ENCODE measurements at places on chromosomes 4 and X.

GRCh38 chrX:134624046-134624430 is 34.2 kb downstream of the PLAC1 start:
- no peak for DNase-seq

DNA sequence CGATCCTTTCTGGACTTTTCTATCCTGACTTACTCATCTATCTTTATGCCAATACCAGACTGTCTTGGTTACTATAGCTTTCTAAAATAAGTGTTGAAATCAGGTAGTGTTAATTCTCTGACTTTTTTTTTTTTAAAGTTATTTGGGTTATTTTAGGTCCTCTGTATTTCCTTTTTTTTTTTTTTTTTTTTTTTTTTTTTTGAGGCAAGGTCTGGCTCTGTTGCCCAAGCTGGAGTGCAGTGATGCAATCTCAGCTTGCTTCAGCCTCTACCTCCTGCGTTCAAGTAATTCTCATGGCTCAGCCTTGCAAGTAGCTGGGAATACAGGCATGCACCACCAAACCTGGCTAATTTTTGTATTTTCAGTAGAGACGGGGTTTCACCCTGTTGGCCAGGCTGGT is 2.8 kb upstream of the NELFA start:
- DNase-seq, result no peak

GRCh38 chr4:20284990-20285389 is 33.3 kb downstream of the SLIT2 start:
- DNase-seq, result no peak

DNA sequence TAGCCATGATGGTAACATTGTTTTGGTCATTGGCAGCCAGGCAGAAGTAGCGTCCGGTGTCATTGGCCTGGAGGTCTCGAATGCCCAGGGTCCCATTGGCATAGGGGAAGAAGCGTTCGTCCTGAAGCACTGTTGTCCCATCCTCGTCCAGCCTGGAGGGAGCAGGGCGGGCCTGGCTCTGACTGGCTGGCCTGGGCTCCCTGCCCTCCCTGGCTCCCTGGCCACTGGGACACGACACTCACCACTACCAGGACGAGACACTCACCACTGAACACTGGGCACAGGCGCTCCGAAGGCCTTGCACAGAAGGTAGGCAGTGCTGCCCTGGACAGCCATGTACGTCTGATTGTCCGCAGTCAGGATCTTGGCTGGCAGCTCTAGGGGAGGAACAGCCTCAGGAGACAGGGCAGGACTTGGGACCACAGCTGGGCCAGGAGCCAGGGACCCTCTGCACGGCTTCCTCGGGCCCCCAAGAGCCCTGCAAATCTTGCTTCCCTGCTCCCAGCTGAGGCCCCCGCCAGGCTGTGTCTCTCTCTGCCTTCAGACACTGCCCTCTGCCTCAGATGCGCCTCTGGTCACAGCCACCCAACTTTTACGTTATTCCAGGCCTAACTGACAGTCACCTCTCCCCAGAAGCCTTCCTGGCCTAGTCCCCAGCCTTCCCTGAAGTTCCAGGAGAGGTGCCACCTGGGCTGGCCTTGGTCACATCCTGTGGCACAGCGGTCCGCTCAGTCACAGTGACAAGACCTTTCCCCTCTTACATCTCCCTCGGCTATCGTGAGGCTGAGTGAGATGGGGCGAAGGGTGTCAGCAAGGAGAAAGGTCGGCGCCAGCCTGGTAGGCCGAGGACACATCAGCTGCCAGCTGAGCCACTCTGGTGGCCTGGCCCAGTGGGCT is 17.1 kb downstream of the L1CAM start:
- DNase-seq, result no peak

DNA sequence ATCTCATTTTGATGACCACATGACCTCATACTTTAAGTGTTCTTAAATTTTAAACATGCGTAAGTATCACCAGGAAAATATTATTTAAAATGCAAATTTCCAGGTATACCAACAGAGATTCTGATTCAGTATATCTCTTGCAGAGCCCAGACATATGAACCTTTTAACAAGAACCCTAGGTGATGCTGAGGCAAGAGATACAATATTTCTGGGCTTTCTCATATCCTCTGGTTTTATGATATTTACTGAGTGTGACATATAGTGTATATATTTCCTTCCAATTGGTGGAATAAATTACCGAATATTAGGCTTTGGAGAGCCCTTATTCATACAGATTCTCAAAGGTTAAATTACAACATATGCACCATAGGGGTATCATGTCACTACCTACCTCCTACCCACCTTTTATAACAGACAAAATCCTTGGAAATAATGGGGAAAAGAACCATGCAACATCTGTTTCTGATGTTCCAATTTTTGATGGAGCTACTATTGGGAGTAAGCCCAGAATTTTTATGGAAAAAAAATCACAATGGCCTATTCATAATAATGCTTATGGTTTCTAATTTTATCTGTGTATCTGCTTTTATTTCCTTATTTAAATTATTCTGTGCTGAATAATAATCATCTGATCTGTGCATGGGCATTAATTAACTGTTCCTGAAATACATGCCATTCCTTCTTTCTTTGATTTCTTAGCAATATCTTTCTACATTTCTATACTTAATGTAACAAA is 27.1 kb downstream of the KCTD8 start:
- no peak for DNase-seq

DNA sequence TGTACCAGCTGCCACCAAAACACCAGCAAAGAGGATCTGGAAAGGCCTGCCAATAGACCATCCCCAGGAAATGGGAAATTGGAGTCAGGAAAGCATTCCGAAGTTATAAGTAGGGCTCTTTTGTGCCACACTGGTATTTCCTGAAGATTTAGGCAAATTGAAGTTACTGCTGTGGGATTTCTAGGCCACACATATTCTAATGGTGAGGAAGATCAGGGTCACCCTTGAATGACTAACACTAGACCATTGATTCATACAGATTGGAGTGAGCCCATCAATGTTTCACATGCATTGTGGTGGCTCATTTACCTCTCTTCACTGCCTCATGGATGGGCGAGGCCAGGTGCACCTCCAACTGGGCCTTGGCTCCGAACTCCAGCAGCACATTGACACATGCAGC is 22.6 kb downstream of the ASB11 start:
- DNase-seq, result no peak

GRCh38 chr4:174697202-174697601 is 131.8 kb downstream of the GLRA3 start:
- no peak for DNase-seq

- no peak for DNase-seq
Observed at GRCh38 chr4:12926189-12927066, 557.7 kb downstream of the RAB28 start.

DNA sequence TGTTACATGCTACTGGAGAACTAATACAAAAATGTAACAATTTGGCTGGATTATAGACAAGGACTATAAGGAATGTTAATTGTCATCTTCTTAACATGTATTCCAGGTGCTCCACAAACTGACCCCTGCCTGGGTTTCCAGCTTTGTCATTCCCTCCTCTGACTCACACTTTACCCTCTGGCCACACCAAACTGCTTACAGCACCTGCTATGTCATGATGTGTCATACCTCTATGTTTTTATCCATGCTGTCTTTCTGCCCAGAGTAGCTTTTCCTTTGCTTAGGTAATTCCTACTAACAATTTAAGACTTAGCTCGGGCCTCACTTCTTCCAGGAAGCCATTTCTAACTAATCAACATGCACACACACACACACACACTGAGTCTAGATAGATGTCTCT is 14.0 kb upstream of the SHROOM4 start:
- no peak for DNase-seq

DNA sequence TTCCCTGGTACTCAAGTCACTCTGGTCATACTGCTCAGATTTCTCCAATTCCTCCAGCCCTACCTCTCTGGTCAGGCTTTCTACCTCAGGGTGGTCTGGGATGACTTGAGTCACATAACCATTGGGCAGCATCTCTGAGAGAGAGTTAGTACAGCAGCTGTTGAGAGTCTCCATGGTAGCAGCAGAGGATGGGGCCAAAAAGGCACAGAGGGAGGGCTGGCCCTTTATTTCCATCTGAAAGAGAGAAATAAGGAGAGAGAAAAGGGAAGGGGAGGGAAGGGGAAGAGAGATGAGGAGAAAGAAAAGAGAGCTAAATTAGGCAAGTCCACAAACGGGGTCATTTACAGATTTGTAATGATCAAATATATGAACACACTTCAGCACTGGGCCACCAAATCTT is 149.1 kb upstream of the ARHGEF9 start:
- no peak for DNase-seq

- DNase-seq, result no peak
Observed at GRCh38 chr4:110152386-110152785, 46.0 kb downstream of the ELOVL6 start.

DNA sequence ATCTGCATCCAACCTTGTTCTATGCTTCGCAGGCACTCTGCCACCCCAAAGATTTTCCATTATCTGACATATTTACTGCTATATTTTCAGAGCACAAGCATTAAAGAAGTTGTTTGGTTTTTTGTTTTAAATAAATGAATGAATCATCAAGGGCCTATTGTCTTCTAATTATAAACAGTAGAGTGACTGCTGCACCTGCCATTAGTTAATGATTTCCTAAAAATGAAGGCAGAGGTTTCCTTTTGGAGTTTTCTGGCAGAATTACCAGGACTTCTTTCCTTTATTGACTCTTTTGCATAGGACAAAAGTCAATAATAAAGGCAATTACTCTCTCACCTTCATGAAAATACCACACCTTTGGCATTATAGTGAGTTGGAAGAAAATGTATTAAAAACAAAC is 238.1 kb downstream of the INPP4B start:
- no peak for DNase-seq

DNA sequence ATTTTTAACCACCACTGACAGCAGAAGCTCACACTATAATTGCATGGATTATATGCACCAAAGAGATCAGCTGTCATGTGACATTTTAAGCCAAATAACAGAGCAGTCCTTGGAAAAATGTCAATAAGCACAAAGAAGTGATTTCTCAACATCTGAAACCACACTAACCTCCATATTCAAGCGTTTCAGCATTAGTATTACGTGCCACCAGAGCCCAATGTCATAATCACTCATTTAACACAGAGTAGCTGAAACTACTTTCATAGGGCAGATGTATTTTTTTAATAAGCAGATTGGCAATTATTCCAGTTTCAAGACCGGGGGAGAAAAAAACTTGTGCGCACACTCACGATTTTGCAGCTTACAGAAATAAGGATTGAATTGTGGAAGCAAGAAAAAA is 76.6 kb downstream of the SH3KBP1 start:
- DNase-seq, result no peak

DNA sequence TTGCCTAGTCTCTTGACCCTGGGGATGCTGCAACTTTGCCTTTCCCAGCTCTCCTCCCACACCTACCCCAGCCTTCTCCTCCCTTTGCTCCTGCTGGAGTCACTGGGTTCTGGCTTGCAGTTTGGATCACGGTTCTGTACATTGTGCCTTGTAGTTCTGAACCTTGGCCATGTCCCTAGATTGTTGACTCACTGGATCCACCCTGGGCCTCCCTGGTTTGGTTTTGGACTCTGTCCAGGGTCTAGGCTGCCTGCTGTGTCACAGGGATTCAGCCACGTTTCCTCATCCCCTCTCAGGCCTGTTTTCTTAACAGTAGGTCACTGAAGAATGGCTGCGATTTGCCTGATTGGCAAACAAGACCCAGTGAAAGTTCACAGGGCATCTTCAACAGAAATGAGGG is 11.5 kb upstream of the GABRE start:
- peak; percentile 34 for DNase-seq

DNA sequence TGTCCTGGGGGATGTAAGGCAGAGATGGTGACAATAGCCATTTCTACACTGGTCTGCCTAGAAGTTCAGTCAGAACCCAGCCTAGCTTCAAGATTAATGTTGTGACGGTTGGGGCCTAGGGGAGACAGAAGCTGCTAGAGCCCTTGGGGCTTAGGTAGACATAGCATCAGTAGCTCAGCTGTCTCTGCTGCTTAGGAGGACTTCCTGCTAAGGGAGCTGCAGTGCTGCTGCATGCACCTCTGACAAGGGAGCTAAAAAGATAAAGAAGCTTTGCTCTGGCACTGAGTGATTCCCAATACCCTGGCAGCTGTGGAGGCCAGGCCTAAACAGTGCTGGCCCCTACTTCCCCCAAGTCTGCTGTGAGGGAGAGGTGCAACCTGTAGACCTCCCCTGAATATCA is 116.0 kb downstream of the CT47B1 start:
- DNase-seq, result no peak

- no peak for DNase-seq
Observed at GRCh38 chr4:101753721-101754120, 36.8 kb upstream of the BANK1 start.

- no peak for DNase-seq
Observed at GRCh38 chr4:38872620-38873019, 5.0 kb downstream of the FAM114A1 start.
